ENCODE measurements at places on chromosomes 11 and 22.

DNA sequence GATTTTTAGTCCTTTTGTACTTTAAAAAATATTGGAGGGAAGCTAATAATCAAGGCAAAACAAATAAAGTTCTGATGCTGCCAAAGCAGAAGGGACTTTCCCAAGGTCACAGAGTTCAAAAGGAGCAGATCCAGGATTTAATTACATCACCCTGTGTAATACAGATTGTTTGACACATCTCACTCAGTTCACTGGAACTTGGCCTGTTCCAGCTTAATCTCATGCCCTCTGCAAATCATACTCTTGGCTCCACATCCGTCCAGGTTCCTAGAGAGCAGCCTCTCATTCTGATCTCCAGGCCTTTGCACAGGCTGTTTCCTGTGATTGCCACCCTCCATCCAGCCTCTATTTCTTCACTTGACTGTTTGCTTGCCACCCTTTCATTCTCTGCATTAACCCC is 151.7 kb downstream of the SPON1 start:
- no peak for DNase-seq

DNA sequence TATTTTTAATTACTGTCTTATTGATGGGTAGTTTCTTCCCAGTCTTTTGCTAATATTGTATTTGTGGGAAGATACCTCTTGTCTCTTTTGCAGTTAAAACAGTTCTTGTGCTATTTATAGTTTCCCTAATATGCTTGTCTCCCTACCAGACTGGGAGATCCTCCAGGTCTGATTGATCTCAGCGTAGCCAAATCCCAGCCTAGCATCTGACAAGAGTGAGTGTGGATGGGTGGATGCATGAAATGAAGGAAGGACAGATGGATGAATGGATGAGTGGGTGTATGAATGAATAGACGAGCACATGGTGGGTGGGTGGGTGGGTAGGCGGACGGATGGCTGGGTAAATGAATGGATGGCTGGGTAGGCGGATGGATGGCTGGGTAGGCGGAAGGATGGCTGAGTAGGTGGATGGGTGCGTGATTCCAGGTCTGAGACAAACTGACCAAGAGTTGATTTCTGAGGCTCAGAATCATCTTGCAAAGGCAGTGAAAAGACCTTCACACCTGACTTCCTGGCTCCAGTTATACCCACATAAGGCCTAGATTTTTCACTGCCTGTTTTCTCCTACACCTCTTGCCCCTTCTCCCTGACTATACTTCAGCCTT is 11.4 kb downstream of the DNAJB13 start:
- no peak for DNase-seq

DNA sequence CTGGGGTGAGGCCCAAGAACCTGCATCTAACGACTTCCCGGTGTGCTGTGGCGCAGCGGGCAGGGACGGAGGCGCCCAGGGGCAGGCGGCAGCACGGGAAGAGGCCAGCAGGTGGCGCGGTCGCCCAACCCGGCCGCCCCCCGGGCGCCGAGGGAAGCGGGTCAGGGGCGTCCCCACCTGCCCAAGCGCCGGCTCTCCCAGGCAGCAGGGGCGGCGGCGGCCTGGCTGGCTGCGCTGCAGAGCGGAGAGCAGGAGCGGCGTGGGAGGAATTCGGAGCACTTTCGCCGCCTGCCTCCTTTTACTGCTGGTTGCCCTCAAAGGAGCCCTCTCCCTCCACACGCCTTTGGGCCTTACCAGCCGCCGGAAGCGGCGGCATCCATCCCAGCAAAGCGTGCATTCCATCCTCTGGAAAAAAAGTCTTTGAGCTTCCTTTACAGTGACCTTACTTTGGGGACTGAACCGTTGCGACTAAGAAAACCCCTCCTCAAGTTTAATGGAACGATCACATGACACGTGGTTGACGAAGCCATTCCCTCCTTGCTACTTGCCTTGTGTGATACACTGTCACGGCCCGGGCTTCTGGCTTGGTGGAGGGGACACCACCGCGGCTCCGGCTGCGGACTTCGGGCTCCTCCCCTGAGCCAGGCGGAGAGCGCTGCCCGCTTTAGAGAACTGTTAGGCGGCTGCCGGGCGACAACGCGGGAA is 106.8 kb upstream of the CLMP start:
- DNase-seq: peak; percentile 64

DNA sequence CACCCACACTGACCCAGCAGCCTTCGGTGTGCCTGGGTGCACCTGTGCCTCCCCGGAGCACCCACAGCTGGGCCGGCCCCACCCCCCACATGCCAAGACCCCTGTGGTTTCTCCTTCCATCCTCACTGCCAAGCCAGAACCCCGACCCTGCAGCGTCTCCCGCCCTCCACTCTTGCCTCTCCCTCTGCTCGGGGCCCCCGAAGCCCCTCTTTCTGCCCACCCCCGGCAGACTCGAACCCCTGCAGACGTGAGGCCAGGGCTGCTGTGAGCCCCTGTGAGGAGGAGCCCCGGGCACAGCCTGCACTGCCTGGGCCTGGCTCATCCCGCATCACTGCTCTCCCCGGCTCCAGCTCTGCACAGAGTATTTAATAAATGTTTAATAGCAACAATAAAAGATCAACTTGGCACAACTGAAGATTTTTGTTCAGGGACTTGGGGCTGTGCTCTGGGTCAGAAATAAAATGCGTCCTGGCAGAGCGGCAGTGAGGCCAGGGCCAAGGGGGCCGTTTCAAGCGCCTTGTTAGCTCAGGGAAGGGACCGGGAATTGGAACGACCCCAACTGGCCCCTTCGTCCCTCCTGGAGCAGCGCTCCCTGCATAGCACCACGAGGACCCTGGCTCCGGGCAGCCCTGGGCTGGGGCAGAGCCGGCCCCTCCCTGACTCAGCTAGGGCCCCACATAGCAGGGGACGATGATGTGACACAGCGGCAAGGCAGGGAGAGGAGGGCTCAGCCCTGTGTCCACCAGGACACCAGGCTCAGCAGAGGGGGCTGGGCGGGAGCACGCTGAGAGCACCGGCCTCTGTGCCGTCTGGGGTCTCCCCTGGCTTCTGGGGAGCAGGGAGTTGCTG is 520.8 kb downstream of the BRD1 start:
- peak; percentile 27 for DNase-seq

Measured in right hindlimb (tissue), 1 donor.